ENCODE measurements at places on chromosomes 4 and X. TPM values are rescaled to one million over a fixed set of nuclear protein-coding genes. Genes with fewer than 3 reads are reported as not detected.
A peak's percentile ranks its signal among the peaks of the same experiment; 100 is the strongest.

Gene BLOC1S4
- 10.6 TPM for total RNA-seq

Gene RBM46
- not detected for total RNA-seq

DNA sequence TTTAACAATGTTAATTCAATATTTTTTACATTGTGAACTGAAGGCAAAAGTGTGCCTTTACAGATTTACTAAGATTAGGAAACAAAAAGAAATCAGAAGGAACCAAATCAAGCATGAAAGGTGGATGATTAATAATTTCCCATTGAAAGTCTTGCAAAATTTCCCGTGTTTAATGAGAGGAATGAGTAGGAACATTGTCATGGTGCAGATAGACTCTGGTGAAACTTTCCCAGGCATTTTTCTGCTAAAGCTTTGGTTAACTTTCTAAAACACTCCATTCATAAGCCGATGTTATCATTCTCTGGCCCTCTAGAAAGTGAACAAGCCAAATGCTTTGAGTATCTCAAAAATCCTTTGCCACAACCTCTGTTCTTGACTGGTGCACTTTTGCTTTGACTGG, 1522.8 kb upstream of the PABPC4L start:
- DNase-seq: no peak

Gene SMIM20
- total RNA-seq: 26.6 TPM

DNA sequence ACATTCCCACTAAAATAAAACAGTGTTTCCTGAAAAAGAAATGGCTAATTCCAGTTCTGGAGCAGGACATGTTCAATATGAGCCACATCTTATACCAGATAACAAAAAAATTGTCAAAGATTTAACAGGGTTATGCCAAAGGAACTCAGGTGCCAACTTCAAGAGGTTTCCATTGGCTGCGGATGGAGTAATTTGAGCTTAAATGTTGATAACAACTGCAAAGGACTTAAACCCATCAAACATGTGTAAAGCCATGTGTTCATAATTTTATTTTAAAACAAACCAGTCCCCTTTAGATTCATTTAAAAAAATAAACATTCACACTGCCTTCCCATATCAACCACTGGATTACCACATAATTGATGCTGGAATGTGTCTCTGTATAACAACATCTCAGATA, 156.4 kb upstream of the PCDH18 start:
- DNase-seq: no peak

Gene XAGE2
- not detected for total RNA-seq

DNA sequence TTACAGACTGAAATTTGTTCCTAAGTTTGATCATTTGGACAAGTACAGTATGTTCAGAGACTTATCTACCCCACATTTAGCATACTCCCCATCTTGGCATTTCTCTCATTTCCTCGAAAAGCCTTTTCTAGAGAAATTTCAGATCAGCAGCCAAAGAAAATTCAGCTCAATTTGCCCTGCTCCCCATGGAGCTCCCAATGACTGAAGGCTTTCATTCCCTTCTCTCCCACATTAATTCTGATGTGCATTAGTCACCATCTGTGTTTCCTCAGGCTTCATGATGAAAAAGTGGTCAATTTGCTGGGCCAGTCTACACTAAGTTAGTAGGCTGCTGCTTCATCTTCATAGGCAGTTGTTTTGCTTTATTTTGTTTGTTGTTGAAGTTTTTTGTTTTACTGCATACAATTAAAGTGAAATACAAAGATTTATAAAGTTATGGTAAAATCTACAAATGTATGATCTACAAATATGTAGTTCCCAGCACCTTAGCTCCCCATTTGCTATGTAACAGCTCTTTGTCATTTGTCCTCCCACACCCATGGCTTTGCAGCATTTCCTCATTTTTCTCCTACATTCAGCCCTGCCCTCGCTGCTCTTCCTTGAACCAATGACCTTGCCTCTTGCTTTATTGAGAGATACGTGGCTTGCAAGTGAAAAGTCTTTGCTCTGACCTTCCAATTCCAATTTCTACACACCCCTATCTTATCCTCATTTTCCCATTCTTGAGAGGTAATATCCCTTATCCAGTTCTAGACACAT, 193.9 kb downstream of the ANAPC10 start:
- DNase-seq: no peak

Gene CCKAR
- not detected for total RNA-seq

GRCh38 chr4:183840311-183840710, 64.8 kb upstream of the STOX2 start:
- peak; percentile 86 for DNase-seq

- no peak for DNase-seq
Observed at GRCh38 chrX:24380262-24381187, 20.1 kb downstream of the SUPT20HL1 start.

DNA sequence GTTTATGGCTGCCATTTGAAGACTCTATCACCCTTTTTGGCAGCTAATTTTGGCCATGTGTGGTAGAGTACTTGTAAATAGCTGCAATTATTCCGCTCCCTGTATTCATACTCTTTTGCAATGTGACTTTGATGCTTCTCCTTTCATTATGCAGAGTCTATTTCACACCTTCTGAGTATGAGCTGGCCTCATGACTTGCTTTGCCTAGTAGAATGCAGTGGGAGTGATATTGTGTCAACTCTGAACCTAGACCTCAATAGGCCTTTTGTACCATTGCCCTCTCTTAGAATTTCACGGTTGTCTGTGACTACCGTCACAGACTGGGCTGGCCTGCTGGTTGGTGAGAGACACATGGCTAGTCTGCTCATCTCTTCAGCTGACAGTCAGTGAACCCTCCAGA, 118.8 kb downstream of the DDIT4L start:
- DNase-seq: no peak

Gene CRMP1
- total RNA-seq: 1.9 TPM

Gene NPY1R
- 2.9 TPM for total RNA-seq

DNA sequence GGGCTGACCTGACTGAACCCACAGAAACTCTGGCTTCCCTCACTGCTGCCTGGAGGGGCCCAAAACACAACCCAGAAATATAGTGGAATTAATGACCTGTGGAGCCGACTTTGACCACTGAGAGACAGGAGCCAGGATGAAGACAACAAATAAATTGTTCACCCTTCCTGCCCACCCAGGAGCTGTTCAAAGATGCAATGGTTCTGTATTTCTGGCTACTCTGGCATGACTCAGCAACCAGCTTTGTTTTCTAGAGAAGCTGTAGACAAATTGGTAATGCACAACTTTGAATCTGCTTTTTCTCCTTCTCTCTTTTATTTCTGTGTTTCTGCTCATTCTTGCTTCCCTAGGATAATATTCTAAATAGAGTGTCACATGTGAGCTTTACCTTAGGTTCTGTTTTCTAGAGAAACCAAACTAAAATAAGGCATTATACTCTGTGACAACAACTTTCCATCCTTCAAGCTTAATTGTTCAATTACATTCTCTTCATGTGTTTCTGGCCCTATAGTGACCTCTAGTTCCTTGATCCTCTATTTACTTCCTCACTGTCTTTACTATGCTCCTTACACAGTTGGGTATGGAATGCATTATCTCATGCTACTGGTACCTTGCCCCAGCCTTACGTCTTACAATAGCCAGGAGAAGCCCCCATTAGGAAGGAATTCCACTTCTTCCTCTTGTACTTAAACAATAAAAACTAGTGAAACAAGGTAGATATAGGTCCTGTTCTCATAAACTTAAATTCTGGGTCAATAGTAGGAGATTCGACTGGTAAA, 6.5 kb upstream of the PRKG2 start:
- DNase-seq: no peak

DNA sequence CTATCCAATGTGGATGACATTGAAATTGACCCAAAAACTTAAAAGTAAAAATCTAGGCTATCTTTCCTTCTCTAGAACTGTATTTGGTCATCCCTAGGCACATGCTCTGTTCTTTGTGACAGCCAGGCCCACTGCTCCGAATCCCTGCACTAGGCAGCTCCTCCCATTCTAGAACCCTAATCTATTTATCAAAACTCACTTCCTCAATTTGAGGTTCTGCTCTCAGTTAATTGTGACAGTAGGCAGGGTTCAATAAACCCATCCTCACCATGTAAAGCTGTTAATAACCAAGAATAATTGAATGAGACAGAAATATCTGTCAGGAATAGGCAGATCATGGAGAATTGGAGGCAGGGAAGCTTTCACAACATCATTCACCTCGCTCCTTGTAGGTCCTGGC, 51.9 kb upstream of the IRF2 start:
- no peak for DNase-seq

DNA sequence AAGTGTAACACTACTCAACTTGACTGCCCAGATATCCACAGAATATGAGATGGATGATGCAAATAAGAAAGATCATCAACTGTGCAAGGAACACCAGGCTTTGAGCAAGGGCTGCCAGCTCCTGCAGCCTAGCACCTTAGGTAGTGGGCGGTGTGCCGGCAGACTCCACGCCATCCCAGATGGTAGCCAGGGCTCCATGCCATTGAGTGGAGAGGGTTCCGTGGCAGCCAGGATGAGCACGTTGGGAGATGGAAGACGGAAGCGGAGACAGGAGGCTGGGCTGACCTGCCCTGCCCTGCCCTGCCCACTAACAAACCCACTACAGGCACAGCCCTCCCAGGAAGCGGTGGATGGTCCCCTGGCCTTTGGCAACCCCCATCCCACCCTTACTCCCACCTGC, 51.9 kb downstream of the TMPRSS11F start:
- no peak for DNase-seq

Gene AMMECR1
- total RNA-seq: 2.4 TPM

Gene CFAP299
- not detected for total RNA-seq

GRCh38 chr4:154485127-154485773, 6.3 kb downstream of the DCHS2 start:
- DNase-seq: no peak

DNA sequence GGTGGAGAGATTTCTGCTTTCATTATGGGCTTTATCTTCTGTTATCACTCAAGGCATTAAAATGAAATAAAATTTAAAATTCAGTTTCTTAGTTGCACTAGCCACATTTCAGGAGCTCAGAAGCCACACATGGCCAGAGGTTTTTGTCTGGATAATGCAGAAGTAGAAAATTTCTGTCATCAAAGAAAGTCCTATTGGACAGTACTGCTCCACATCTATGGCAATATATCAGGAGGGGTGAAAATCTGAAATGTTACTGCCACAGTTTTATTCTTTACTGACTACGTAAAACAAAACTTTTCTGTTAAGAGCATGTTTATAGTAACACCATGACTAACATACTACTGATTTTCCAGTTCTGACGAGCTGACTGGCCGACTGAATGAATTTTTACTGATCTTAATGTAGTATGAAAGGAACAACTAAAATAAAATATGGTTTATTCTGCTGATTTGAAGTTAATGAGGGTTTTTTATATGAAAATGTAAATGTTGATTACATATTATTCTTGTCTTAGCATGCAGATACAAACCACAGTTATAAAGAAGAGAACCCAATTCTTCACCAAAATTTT, 264.0 kb upstream of the HAND2 start:
- DNase-seq: no peak

GRCh38 chr4:109332926-109333464, 30.5 kb upstream of the COL25A1 start:
- no peak for DNase-seq

- DNase-seq: no peak
Observed at GRCh38 chrX:40358994-40359393, 221.8 kb upstream of the ATP6AP2 start.

DNA sequence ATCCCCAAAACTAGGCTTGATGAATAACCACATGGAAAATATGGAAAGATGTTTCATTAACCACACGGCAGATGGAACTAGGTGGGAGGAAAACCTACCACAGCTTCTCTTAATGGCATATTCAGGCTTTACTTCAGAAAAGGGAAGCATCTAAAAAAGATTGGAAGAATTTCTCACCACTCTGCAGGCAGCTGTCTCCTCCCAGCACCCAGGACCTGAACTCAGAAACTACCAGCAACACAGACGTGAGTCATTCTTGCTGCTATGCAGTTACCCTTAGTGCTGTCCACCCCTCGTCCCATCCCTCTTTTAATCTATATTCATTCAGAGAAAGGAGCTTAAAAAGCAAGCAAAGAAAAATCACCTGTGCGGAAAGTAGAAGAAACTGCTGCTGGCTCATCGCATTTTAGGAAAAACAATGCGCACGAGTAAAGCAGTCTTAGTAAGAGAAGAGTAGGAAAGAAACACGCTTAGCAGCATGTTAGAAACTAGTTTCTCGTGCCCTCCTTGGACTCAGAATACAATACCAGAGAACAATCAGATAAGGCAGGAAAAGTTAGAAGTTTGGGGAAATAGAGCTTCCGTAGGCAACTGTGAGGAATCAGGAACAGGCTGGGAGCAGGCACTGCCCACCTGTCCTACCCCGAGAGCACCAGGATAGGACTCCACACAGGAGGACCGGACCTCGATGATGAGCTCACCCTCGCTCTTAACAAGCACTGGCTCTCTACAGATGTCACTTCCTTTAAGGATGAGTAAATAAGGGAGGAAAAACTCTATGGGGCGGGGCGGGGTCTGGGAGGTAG, 48.1 kb upstream of the ENPP6 start:
- no peak for DNase-seq

GRCh38 chrX:125333583-125333982, 13.9 kb downstream of the TEX13C start:
- DNase-seq: no peak

DNA sequence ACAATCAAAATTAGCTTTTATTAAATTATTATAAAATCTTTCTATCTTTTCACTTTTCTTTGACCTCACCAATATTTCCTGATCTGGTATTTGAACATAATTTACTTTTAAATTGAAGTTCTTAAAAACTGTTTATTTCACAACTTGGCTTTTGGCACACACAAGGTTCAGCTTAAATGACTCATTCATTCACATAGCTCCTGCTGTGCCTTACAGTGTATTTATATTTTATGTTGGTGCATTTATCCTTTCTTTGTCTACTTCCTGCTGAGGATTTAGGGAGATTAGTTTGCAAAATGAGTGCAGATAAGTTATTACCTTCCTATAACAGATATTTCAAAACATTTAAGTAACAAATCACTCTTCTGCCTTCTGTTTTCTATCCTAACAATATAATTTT, 430.6 kb downstream of the DTHD1 start:
- no peak for DNase-seq

- no peak for DNase-seq
Observed at GRCh38 chrX:119177278-119177677, 49.7 kb upstream of the KIAA1210 start.

- no peak for DNase-seq
Observed at GRCh38 chrX:15643786-15644559, 20.6 kb downstream of the CLTRN start.

DNA sequence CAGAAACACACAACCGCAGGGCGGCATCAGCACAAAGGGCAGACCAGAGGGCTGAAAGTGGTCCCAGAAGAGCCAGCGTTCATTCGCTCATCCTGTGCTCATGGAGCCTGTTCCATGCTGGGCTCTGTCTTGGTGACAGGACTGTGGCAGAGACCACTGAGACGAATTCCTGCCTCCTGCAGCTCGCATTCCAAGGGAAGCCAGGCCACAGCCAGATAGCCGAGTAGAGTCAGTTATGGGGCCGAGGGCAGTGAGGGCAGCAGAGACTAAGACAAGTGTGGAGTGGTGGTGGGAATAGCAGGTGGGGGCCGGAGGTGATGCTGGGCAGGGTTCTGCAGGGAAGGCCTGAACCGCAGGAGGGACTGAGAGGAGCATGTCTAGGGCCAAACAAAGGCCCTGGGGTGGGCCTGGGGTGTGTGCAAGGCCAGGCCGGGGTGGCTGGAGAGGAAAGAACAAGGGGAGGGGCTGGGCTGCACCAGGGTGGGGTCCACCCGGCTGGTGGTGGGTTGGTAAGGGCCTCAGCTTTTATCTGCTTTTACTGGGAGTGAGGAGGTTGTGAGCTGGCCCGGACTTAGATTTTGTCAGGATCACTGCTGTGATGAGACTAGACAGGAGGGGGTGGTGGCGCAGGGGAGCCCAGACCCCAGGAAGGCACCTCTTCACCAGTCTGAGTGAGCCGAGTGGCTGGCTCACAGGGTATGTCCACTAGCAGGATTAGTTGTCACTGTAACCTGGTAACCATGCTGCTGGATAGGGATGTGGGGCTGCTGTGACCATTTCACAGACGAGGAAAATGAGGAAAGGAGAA, 6.3 kb downstream of the PSAPL1 start:
- no peak for DNase-seq
